Right cardiac atrium (tissue), 5 donors: ENCODE measurements at places on chromosomes 2 and 18. TPM values are rescaled to one million over a fixed set of nuclear protein-coding genes. Genes with fewer than 3 reads are reported as not detected.
A peak's percentile ranks its signal among the peaks of the same experiment; 100 is the strongest.

DNA sequence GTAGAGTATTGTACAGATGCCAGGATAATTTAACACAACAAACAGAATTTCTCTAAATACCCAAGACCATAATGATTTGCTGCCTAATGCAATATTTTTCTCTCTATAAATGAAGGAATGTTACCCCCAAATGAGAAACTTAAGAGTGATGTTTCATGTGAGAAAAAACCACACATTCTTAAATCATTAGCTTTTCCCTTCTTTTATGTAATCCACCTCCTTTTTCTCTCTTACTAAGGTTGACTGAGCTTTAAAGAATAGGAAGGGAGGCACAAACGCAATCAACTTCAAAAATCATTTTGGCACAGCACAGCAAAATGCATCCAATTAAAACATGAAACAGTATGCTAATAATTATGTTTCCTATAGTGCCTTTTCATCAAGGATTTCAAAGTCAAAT lies 698.1 kb upstream of the CDH2 start:
- DNase-seq = no peak

GRCh38 chr2:205461678-205462665 lies 220.3 kb upstream of the NRP2 start:
- no peak for DNase-seq

DNA sequence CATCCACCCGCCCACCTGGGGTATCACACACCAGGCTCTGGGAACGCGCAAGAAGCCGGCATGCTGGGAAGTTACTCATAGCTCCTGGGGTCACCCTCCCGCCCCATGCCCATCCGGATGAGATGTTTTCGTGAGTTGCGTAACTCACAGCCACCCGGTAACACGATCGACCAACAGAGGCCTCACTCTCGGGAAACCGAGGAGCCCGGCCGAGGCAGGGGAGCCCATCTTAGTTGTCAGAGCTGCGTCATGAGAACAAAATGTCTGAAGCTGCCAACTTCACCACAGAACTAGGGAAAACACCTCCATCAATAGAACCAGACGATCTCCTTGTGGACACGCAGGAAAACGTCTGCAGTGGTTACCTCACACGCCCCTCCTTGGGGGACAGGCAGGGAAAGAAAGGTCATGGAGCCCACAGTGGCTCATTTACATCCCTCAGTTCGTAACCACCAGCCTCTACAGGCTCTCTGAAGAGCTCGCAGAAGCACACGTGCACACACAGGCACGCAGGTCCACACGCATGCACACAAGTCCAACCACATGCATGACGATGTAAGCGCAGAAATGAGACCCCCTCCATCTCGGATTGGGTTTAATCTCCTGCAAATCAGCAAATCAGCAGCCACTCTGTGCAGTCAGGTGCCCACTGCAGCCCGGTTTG lies 26.2 kb downstream of the ADI1 start:
- DNase-seq = no peak

DNA sequence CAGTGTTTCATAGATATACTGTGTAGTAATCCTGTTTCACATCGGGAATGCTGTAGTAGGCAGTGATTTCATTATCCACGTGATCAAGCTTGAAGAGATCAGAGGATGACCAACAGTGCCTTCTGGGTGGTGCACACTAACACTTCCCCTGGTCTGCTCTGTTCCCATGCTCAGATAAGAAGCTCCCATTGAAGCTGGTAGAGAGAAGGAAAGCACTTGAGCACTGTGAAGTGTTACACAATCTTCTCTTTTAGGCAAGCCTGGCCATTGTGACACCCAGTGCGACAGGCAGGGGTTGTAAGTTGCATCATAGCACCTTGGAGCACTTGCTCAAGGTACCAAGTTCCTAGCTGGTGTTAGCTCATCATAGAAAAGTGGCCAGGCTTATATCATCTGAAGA lies 30.6 kb upstream of the GPD2 start:
- DNase-seq = peak; percentile 53

GRCh38 chr2:37013315-37013641 lies 46.9 kb upstream of the STRN start:
- no peak for DNase-seq

- no peak for DNase-seq
Measured at GRCh38 chr2:7190587-7191324, 273.5 kb downstream of the RNF144A start.

GRCh38 chr18:64110692-64111480 lies 38.0 kb downstream of the LINC00305 start:
- no peak for DNase-seq

DNA sequence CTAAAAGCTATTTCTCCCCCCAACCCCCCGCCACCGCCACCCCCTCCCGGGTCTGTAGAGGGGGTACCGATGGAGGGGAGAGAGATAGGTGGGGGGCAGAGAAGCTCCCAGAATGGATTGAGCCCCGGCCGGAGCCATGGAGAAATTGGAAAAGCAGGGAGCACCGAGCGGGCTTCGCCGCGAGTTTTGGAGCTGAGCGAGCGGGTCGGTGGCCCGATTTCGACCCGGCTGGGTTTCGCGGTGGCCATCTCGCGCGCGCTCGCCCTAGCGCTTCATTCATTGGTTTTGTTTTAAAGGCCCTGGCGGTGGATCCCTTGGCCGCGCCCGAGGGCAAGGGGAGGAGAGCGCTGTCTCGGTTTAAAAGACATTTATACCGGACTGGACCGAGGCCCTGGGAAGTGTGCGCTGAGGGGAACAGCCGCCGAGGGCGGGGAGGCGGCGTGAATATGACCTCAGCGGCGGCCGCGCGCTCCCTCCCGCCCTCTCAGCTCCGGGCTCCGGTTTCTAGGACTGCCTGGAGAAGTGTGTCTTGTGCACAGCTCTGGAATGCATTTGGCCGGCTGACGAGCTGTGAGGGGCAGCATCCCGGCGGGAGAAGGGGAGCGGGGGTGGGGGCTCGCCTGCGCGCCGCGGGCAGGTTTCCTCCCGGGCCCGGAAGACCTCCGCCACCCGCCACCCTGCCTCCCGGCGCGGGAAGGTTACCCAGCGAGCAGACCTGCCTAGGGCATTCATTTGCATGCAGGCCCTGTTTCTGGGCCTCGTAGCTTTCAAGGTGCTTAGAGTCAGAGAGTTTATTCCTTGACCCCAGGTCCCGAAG lies 1.7 kb upstream of the SMAD7 start:
- DNase-seq = peak; percentile 95

DNA sequence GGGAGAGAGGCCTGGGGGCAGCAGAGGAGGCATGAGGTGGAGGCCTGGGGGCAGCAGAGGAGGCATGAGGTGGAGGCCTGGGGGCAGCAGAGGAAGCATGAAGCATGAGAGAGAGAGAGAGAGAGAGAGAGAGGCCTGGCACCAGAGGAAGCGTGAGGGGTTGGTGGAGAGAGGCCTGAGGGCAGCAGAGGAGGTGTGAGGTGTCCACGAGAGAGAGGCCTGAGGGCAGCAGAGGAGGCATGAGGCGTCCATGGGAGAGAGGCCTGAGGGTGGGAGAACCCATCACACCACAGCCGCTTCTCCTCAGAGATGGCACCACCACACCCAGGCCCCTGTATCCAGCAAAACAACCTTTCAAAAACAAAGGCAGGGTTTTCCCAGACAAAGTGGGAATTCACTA lies 55.7 kb upstream of the KCNG2 start:
- no peak for DNase-seq

- no peak for DNase-seq
Measured at GRCh38 chr2:88227446-88227845, 57.3 kb downstream of the THNSL2 start.

- peak; percentile 91 for DNase-seq
Measured at GRCh38 chr2:237581751-237582746, 8.5 kb downstream of the RAB17 start.

- DNase-seq = no peak
Measured at GRCh38 chr2:236179236-236180075, 11.3 kb upstream of the GBX2 start.

- DNase-seq = no peak
Measured at GRCh38 chr2:229521576-229521975, 192.8 kb downstream of the DNER start.

DNA sequence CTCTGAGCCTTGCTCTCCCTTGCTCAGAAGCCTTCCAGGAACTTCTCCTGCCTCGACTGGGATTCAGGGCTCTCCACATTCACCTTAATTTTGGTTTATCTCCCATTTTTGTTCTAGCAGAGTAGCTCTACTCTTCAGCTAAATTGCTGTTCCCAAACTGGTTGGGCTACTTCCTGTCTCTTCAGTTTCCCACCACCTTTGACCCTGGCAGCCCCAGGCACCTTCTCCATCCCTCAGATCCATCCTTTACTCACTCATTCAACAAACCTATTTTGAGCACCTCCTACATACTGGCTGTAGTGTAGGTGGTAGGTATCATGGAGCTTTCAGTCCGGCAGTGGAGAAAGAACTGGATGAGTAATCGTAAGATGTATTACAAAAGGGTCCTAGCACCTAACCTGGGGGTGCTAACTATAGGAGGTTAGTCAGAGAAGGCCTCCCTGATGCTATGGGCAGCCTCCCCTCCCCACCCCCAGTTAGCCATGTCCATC lies 26.3 kb downstream of the MERTK start:
- no peak for DNase-seq

DNA sequence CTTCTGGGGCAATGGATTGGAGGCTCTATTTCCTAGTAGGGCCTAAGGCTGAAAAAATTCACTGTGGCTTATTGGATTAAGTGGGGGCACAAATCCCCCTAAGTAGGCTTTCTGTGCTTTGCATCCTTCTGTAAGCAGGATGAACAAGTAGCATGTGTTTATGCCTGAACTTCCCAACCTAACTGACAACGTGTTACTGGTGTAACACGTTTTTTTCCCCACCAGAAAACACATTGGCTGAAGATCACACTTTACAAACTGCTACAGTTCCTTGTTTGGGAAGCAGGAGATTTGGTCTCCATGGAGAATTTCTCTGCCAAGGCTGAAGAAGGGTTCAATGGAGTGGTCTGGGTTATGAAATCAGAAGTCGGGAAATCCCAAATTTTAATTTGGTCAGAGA lies 7.2 kb upstream of the ITGA6 start:
- DNase-seq = no peak

GRCh38 chr18:23181547-23181946 lies 46.3 kb downstream of the CABLES1 start:
- no peak for DNase-seq

DNA sequence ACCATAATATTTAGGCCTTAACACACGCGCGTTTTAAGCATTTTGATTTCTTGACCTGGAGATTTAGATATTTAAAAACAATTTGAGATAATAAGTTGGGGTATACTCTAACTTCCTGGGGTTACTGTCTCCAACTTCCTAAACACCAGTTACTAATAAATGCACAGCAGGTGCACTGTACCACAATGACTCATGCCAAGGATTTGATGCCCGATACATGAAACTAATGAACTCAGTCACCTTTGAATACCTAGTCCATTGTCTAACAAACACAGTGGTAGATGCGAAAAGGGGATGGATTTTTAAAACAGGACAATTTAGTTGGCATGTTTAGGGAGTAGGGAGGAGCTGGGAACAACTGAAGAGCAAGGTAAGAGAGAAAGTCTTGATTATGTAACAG lies 21.2 kb downstream of the CABYR start:
- no peak for DNase-seq

DNA sequence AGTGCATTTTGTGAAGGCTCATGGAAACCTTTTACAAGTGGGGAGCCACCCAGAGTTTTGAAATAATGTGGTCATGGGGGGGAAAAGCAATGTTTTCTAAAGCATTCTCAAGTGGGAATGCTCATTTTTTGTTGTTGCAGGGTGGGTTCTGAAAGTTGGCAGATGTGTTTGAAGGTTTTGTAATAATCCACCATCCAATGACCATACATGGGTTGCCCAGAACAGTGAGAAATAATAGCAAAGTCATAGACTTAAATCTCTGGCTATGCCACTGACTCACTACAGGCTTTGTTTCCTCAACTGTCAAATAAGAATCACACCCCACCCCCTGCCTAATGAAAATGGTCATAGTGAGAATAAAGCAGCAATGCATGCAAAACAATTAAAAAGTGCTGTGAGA lies 2.9 kb downstream of the DSG3 start:
- DNase-seq = no peak

DNA sequence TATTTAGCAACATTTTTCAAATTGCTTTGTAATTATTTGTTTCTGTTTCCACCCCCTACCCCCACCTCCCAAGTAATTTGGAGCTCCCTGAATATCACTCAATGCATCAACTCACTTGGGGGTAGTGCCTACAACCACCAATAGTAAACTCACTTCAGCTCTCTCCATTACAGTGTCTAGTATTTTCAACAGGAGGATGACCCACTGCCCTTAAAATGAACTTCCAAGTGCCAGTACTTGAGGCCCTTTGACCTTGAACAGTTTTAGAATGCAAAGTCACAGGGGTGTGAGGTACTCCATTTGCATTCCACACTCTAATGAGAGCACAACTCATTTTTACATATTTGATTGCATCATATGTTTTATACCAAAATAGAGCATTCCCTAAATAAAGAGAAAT lies 523.0 kb downstream of the ERBB4 start:
- no peak for DNase-seq

GCKR gene
- polyA plus RNA-seq = 0.50 TPM

DNA sequence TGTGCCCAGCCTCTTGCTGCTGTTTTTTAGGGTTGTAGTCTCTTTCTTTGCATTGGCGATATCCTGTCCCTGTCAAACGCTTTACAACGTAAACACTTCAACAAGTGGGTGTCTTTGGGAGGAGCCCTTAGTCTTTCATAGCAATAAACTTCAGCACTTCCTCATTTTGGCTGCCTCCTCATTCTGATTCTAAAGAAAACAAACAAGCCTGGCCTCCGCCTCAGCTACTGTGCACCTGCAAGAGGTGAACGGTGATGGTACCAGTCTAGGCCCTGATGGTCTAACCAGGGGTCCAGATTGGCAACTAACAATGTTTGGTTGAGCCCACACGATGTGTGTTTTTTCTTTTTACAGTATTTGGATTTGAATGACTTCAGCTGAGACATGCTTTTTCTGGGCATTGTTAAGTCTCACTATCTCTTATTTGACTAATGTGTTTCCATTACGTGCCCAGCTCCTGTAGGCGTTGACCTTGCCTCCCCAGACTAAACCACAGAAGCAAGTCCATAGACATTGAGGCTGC lies 53.2 kb upstream of the CUL3 start:
- no peak for DNase-seq

- no peak for DNase-seq
Measured at GRCh38 chr2:144941743-144942488, 422.0 kb upstream of the ZEB2 start.

GRCh38 chr2:152743002-152743401 lies 24.6 kb downstream of the ARL6IP6 start:
- DNase-seq = no peak
